Stimulated activated CD4-positive, alpha-beta T cell treated with anti-CD3 and anti-CD28 coated beads, TNF-alpha, amount 100 ng/mL, for 24 hours (primary cell): ENCODE measurements at places on chromosomes 7 and 10.

DNA sequence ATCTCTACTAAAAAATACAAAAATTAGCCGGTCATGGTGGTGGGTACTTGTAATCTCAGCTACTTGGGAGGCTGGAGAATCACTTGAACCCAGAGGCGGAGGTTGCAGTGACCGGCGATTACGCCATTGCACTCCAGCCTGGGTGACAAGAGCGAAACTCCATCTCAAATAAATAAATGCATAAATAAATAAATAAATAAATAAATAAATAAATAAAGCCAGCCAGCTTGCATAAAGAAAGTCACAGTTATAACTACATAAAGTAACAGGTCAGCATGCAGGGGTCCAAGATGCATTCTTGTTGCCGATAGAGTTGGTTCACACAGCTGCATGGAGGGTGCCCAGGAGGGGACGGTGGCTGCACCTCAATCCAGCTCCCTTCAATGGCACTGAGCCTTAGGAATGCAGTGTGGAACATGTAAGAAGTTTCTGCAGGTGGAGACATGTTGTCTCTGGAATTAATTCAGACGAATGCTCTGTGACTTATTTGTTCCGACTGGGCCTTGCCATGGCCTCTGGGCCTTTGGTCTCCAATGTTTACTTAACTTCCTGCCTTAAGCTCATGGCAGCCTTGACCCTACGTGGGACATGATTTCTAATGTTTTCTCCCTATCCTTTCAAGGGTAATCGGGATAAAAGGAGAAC is 159.6 kb upstream of the PRKCQ start:
- no peak for DNase-seq

GRCh38 chr10:127210936-127211466 is 14.6 kb upstream of the INSYN2A start:
- no peak for DNase-seq

GRCh38 chr7:27248911-27249723 is 6.5 kb downstream of the EVX1 start:
- DNase-seq = no peak

- DNase-seq = no peak
Measured at GRCh38 chr10:114208351-114208750, 29.2 kb downstream of the TDRD1 start.

DNA sequence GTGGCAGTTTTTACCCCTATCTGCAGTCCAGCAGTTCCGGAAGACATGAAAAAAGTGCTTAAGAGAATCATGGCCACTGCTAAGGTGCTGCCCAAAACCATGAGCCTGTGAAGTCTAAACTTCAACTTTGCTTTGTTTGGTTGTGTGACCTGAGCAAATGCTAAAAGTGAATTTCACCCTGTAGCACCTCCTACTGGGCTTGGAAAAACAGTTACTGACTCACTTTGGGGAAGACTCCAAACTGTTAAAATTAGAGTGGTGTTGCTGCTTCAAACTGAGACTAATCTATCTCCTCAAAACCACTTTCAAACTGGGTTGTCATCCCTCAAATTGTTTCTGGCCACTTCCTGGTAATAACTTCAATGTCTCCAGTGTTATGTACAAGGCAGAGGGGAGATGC is 21.3 kb downstream of the MKX start:
- DNase-seq = no peak

DNA sequence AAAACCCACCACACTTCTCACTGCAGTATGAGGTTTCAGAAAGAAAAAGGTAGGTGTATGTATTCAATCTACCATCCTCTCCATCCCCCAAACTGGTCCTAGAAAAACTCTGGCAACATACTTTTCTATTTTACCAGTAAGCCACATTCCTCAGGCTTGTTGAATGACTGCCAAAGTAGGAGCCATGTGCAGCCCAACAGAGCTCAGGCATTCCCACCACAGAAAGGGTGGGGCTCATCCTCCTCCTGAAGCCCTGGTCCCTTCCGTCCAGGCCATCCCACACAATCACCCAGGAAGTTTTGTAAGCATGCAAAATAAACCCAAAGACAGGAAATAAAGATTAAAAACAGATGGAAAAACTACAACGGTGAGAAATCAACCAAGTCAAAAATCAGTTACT is 57.2 kb downstream of the MAD1L1 start:
- DNase-seq = no peak

- no peak for DNase-seq
Measured at GRCh38 chr10:95785942-95786669, 30.1 kb downstream of the ENTPD1 start.

- no peak for DNase-seq
Measured at GRCh38 chr7:121339082-121339481, 10.3 kb downstream of the WNT16 start.

GRCh38 chr10:84632866-84633265 is 304.5 kb downstream of the CCSER2 start:
- DNase-seq = no peak

DNA sequence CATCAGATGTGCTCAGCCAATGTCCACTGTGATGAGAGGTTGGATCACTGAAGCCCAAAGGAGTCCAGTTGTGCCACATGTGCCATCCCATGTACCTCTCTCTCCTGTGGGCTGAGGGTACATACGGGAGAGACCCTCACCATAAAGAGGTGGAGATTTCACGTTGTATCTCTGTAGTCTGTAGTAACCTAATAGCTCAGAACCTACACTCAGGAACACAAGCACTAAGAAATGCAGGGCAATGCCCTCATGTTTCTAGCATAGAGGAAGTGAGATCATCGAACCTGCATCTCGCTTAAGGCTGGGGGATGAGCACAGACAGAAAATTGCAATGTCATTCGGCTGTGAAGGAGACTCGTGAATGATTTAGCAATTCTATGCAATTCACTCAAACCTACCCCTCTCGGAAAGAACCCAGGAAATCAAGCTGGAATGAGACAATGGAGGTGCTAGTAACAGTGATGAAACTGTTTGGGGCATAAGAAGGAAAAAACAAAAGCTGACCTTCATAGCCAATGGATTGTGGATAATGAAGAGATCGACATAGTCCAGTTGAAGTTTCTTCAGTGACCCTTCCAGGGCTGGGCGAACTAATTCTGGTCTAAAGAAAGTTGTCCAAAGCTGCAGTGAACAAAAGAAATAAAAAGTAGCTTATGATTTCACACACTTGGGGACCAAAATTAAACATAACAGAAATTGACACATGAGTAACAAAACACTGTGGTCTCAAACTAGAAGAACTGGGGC is 80.3 kb upstream of the UCN3 start:
- DNase-seq = no peak

GRCh38 chr10:84205049-84205852 is 10.9 kb downstream of the CDHR1 start:
- DNase-seq = peak; percentile 20

DNA sequence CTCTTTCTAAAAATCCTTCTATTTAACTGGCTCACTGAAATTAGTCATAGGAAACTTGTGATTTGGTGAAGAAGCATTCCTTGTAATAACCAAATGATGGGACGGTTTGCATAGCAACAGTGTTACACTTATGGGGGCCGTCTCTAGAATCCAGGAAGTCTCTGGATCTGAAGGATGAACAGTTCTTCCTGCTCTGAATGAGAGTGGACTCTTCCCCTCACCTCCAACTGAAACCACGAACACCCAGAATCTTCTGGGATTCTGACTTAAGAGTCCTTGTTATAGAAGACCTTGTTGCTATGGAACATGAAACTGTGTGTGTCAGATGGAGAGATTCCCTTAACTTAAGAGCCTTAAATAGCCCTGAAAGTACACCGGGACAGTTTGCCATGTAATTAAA is 23.2 kb downstream of the NOLC1 start:
- DNase-seq = no peak

- no peak for DNase-seq
Measured at GRCh38 chr10:88198023-88198422, 334.6 kb downstream of the PTEN start.

GRCh38 chr7:157418204-157419034 is 81.6 kb downstream of the DNAJB6 start:
- DNase-seq = no peak

DNA sequence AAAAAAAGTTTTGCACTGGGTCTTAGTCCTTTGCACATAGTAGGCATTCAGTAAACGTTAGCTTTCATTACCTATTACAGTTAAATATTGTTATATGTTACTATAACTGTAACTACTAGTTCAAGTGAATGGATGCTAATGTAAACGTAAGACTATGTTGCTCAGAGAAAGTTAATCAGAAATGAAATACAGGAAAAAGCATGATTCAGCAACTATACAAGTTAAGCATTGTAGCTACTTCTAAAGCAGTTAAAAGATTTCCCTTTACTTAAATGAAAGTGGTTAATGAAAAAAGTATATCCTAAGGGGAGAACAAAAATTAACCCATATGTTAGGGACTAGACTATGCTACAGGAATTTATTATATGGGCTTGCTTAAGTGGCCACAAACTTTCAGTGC is 121.2 kb downstream of the SKAP2 start:
- DNase-seq = no peak

- no peak for DNase-seq
Measured at GRCh38 chr10:26524161-26524896, 86.2 kb downstream of the APBB1IP start.

- no peak for DNase-seq
Measured at GRCh38 chr7:95642173-95642572, 45.9 kb upstream of the PDK4 start.

DNA sequence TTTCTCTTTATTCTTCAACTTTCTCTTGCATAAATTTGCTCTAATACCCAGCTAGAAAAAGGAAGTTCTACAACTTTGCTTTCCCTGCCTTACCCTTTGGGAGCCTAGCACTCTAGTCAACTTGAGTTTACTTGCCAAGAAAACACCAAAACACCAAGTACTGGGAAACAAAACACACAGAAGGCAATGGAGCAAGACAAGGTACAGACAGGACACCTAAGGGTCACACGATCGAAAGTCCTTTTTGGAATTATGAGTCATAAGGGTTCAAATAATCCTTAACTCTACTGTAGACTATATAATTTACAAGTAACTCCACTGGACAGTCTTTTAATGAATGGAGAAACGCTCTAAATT is 42.6 kb upstream of the ANAPC16 start:
- DNase-seq = no peak

DNA sequence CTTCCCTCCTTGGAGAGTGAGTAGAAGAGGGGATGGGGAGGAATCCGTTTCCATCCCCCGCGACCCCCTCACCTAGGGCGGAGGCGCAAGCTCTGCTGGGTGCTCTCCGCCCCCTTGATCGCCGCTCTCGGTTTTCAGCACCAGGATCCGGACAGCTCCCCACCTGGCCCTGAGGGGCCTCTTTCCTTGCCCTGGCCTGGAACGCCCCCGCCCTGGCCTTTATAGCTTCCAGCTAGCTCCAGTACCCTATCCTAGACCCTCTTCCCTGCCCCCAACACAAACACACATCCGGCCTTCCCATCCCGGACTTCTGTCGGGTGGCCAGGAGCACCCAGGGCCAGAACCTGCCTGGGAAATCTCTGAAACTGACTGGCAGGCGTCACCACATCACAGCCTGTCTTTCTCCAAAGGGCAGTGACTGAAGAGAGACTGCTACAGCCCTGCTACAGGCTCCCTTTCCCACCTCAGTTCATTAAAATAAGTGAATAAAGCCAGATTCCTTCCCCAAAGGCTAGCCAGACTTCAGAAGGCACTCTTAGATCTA is 72.3 kb upstream of the LEP start:
- no peak for DNase-seq

GRCh38 chr7:155741805-155742204 is 70.5 kb downstream of the SHH start:
- no peak for DNase-seq

GRCh38 chr10:87753995-87754866 is 63.8 kb downstream of the ATAD1 start:
- no peak for DNase-seq

- no peak for DNase-seq
Measured at GRCh38 chr10:111522551-111522950, 445.7 kb downstream of the ADRA2A start.

- no peak for DNase-seq
Measured at GRCh38 chr10:118904286-118904685, 125.2 kb upstream of the NANOS1 start.

DNA sequence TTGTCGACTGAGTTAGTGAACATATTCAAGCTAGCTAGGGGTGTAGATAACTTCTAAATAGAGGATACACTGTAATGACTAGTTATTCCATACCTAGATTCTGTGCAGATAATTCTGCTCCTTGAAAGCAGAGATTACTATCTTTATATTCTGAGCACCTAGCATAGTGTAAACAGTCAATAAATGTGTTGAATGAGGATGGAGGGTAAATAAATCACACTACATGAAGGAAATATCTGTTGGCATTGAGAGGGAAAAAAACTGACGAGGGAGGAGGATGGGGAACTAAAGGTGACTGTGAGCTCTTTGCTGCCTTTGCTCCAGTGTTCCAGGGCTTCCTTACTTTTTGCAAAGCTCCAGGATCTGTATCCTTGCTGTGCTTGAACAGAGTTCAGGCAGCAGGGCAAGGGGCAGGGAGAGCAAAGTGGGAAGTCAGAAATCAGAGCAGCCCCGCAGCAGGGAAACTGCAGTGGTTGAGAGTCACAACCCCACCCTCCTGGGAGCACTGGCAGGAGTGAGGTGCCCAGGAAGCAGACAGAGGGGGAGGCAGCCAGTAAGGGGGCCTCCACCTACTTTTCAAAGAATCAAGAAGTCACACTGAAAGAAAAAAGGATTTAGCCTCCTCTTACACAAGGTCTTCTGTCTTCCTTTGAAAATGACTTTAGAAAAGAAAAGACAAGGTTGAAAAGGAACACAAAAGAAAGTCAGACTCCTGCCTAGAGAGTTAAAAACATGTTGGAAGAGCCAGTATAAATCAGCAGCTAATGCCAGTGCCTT is 71.8 kb upstream of the LRRN3 start:
- no peak for DNase-seq

DNA sequence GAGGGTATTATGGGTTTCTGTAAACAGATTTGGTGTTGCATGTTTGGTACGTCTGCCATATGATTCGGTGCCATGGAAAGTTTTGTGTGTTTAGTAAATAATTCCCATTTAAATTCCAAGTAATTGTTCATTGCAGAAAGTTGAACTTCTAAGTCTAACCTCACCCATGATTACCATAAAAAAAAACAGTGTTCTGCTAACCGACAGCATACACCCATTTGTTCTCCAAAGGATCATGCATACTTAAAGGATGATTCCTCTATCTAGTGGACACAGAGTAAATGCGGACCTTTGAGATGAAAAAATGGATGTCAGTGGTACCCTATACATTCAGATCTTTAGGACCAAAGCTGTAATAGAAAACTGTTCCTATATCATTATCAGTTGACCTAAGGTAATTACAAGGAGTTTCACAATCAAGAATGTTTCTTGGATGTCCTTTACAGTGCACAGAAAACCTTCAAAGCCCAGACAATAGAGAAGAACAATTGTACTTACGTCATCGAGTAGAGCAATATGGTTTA is 209.9 kb downstream of the CRPPA start:
- DNase-seq = no peak

DNA sequence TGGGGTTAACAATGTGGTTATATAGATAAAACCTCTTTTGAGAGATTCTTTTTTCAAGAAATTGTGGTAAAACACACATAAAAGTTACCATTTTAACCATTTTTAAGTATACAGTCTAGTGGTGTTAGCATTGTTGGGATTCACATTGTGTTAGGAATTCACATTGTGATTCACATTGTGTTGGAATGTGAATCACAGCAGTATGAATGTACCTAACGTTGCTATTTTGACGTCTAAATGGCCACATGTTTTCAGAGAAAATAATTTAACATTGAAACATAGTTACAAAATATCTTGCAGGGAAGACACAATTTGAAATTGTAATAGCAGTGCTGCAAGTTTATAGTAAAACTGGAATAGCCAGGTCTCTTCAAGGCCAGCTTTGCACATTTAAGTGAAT is 129.0 kb downstream of the BICC1 start:
- no peak for DNase-seq
